ENCODE measurements at places on chromosomes 12 and 14.

DNA sequence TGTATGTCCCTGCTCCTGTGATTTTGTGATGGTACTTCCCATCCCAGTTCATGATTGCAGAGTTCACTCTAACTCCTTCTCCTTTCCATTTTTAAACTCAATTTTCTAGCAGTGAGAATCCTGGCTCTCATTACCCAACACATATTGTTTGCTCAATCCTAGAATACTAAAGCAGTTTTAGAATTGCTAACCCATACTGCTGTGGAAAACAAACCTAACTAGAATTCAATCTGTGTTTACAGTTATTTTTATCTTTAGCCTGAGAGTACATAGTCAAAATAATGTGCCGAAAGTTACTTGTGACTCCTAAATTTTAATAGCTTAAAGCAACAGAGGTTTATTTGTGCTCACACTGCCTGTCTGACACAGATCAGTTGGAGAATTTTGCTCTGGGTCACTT is 508.0 kb downstream of the AACS start:
- DNase-seq: no peak

GRCh38 chr12:45658020-45658419 is 71.5 kb upstream of the ARID2 start:
- DNase-seq: no peak

GRCh38 chr12:67223225-67223624 is 45.9 kb upstream of the CAND1 start:
- DNase-seq: no peak

DNA sequence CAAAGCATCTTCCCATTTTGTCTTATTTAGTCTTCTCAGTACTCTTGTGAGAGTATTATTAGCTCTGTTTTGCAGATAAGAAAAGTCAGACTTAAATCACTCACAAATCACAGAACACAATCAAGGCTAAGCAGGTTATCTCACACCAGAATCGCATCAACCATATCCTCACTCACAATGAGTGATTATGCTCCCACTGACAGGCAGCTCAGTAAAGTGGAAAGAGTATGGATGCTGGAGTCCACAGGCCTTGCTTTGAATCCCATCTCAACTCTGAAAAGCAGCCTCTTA is 43.1 kb downstream of the TTC7B start:
- DNase-seq: no peak

DNA sequence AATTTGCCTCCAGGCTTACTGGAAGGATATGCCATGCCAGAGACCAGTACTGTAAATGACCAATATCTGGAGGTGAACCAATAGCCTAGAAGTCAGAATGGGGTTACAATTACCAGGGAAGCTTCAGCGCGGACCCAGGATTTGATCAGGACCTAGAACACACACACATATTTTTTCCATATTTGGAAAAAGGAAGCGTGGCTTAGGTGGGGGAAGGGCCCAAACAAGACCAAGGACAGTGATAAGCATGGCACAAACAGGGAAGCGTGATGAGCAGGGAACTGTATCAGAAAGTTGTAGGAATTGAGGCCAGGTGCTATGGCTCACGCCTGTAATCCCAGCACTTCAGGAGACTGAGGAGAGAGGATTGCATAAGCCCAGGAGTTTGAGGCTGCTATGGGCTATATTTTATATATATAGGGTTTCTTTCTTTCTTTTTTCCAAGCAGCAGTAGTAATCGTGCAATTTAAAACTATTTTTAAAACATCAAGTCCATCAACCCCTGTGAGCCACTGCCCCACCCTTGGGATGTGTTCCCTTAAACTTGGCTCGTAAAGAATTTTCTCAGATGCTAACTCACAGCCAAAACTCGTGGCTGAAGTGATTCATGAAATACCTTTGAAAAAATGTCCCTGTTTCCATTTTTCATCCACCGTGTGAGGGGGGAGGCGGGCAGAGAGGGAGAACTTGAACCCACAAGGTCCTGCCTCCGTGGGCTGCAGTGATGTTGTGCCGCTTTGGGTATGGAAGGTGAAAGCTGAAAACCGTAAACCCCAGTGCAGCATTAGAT is 16.7 kb downstream of the HRK start:
- no peak for DNase-seq

GRCh38 chr12:56953314-56953713 is 4.1 kb downstream of the RDH16 start:
- DNase-seq: no peak

DNA sequence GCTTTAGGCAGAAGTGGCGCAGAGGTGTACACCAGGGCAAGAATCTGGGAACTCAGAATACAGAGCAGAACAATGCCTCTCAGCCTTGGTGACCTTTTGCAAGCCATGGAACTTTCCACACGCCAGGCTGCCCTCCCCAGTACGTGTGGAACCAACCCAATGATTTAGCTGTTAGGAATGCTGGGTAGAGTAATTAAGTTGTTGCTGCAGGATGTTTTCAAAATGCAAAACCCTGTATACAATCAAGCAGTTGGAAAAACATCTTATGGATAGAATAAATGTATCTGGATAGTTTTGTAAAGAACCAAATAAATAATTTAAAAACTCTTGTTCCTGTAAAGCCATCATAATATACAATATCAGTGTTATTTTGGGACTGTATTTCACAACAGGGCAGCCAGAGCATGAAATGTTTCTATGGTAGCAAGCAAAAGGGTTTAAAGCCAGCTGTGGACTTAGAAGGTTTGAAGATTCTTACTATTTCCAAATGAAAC is 19.4 kb downstream of the PPP1R36 start:
- DNase-seq: no peak

DNA sequence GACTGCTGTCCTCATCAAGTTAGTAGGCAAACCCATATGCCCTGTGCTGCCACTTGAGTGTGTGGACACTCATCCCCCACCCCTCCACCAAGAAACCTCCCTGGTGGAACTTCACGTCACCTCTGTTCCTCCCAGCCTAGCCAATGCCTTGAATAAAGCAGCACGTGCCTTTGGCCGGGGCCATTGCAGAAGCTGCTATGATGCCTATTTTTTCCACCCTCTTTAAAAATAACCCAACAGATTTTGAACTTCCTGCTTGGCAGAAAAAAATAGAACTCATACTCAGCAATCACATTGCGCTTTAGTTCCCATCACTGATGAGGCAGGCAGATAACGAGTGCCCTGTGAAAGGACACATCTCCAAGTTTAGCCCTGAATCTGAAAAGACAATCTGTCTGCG is 23.1 kb upstream of the PWP1 start:
- DNase-seq: no peak

GRCh38 chr14:75214558-75214957 is 38.1 kb upstream of the TMED10 start:
- no peak for DNase-seq

DNA sequence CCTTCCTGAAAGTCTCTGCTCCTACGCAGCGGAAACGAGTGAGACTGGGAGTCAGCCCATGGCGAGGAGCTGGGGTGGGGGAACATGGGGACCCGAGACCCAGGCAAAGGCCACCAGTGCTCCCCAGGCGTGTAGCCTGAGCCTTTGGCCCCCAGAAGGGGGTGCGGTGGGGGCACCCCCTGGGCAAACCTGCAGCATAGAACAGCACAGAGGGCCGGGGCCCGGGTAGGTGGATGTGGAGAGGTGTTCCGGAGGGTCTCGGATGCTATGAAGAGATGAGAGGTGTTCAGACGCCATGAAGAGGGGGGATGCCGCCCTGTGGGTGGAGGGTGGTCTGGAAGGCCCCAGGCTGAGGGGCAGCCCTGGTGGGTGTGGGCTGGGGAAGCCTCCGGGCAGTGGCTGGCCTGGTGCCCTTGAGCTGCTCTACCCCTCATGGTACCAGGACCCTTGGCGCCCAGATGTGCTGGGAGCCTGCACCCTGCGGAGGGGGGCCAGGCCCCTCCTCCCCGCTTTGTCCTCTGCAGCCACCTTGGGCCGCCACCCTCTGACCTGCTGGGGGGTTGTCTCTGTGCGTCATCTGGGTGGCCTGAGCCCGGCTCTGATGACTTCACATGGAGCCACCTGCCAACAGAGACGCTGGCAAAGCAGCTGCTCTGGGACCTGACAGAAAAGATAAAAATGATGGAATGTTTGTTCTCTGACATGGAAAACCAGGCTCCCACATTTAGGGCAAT is 83.4 kb downstream of the KIF26A start:
- no peak for DNase-seq

DNA sequence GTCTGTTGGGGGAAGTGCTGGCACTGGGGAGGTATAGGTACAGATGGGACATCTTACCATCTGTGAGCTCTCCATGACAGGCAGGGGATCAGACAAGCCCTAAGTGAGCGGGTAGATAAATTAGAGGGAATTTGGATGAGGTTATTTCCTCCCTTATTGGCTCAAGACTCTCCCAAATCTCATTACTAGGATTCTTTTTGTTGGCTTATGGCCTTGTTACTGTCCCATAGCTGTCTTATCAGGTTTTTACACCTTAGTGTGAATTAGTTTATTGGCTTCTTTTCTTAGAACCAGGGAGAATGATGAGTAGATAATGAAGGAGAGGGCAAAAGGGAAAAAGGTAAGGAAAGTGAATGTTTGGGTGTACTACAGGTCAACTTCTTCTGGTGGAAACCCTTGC is 191.1 kb upstream of the PRICKLE1 start:
- no peak for DNase-seq

- DNase-seq: no peak
Observed at GRCh38 chr12:39440101-39440500, 2.8 kb downstream of the KIF21A start.

- DNase-seq: no peak
Observed at GRCh38 chr14:53999061-53999488, 42.5 kb upstream of the BMP4 start.

All from activated CD8-positive, alpha-beta memory T cell treated with anti-CD3 and anti-CD28 coated beads for 1 hour (primary cell).